ENCODE measurements at places on chromosomes 3 and 15. TPM values are rescaled to one million over a fixed set of nuclear protein-coding genes. Genes with fewer than 3 reads are reported as not detected.
A peak's percentile ranks its signal among the peaks of the same experiment; 100 is the strongest.

SPINK8 gene
- total RNA-seq: not detected

IL17RB gene
- 0.58 TPM for total RNA-seq

MITF gene
- total RNA-seq: 61.4 TPM

RTP3 gene
- not detected for total RNA-seq

SLC51A gene
- total RNA-seq: not detected

DNA sequence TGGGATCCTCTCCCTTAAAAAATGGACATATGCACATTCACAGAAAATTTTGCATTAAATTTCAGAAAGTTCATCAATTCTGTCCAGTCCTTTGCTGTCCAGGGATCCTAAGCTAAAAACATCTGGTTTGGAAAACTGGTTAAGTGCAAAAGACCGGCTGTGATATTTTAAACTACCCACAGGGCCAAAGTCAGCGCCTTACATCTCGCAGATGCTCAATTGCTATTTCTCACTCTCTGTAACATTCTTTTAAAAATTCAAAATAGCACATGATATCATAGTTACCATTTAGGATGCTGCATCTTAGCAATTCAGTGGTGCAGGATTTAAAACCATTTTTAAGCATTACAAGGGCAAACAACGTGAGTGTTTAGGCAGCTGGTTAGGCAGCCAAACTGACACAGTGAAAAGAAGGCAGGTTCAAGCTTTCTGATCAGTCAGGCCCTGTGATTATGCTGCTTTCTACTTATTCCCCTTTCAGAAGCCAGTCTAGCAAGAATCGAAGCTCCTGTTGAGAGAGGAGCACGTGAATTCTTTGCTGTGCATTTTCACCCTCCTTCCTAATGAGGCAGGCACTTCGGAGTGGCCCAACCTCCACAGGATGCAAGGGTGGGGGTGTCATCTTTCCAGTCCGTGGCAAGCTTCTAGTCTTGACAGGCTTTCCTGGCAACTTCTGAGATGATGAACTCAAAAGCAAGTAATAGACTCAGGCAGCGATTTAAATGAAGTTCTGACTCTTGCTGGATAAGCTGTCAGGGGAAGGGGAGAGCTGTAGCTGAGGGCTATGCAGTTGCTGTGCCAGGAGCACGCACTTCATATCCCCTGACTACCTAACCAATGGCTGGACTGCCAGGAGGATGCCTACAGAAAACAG is 8.8 kb downstream of the PRICKLE2 start:
- DNase-seq: no peak

DNA sequence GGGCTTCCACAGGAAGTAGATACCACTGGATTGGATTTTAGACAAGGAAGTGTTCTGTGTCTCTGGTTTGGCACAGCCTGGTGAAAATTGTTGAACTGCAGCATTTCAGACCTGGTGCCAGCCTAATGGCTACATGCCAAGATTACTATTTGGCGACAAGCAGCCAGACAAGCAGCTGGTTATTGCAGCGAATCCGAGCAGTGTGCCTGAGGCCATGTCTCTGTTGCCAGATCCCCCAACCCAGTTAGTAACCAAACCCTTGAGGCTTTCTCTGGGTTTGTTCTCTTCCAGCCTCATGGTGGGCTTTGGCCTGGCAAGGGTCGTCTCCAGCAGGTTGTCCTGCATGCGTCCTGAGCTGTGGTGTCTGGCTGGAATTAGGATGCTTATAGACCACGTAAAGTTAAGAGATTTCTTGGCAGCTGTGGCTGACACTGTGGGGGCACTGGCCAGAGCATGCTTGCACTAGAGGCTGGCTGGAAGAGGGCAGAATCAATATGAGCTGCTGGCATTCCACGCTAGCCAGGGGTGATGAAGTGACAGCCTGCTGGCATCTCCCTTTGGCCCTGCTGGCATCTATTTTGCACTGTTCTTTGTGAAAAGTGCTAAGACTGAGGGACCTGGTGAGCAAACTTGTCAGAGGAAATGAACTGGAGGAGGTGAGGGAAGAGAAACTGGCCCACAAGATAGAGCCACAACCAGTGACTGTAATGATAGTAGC is 172.6 kb downstream of the RBMS3 start:
- peak; percentile 44 for DNase-seq

Measured in heart left ventricle (tissue), 16 donors.